Activated CD8-positive, alpha-beta memory T cell treated with anti-CD3 and anti-CD28 coated beads, Interleukin-2, amount 10 ng/mL, durations not matched to agents 7 days and 5 days (primary cell): ENCODE measurements at places on chromosomes 12 and 14. TPM values are rescaled to one million over a fixed set of nuclear protein-coding genes. Genes with fewer than 3 reads are reported as not detected.

Gene EID3
- 7.1 TPM for total RNA-seq

DNA sequence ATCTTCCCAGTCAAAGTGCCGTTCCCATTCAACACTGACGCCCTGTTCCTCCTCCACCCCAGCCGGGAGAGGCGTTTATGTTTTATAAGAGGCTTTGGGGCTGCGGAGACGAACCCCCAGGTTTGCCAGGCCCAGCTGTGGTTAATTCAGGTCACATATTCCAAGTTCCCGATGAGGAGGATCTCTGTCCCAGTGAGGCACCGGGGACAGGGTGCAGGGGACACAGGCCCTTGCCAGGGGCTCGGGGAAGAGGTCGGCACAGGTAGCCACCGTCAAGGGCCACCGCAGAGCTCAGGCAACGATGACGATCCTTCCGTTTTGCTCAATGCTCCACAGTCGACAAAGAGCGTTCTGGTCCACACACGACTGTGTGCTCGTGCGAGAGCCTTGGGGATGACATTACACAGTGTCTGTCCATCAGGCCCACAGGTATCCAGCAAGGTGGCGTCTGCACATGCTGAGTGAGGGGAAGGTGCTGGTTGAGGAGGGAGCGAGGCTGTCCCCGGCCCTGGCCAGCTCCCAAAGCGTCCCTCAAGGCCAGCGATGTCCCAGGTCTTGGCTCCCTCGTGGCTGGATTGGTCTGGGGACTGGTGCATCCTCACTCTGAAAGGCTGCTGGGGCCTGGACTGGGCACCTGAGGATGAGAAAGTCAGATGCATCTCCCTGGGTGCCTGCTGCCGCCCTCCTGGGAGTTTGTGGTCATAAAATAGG is 189.2 kb upstream of the C14orf180 start:
- peak; percentile 26 for DNase-seq

Gene MEG3
- not detected for total RNA-seq

Gene CDK2
- total RNA-seq, result 146 TPM

DNA sequence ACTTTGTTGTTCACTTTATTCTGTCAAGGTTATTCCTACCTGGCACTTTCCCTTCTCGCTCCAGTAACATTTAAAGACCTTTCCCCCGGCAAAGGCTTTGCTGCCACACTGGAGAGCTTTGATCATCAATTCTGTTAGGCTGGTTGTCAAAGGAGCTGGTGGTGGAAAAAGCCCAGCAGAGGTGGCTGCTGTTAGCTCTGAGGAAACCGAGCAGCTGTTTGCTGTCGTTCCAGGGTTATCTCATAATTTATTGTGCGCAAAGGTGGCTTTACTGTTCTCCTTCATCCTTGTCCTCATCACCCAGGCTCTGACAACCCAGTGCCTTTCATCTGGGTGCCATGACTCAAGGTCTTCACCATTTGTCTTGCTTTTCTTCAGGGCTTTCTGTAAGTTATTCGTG is 38.2 kb upstream of the CRADD start:
- no peak for DNase-seq

DNA sequence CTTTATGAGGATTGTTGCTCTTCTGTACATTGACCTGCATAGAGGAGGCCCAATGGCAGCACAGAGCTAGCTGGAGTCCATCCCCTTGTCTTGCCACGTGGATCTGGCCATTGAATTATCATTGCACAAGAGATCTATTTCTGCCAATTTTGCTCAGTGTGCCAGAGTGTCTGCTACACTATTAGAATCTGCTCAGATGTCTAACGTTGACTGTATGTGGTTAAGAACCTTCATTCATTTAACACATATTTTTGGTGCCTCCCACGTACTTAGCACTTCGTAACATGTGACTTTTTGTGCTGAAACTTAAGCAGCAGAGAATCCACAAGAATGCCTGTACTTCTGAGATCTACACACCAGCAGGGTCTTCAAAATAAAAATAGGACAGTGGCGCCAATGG is 166.0 kb upstream of the VASH1 start:
- no peak for DNase-seq

Gene KRT74
- not detected for total RNA-seq

Gene GALNT6
- 47.9 TPM for total RNA-seq

GRCh38 chr14:23512156-23512555 is 39.4 kb downstream of the ZFHX2 start:
- DNase-seq, result no peak

Gene NXPH4
- total RNA-seq, result 0.68 TPM

GRCh38 chr12:6684609-6685008 is 4.6 kb downstream of the ZNF384 start:
- DNase-seq, result peak; percentile 69

DNA sequence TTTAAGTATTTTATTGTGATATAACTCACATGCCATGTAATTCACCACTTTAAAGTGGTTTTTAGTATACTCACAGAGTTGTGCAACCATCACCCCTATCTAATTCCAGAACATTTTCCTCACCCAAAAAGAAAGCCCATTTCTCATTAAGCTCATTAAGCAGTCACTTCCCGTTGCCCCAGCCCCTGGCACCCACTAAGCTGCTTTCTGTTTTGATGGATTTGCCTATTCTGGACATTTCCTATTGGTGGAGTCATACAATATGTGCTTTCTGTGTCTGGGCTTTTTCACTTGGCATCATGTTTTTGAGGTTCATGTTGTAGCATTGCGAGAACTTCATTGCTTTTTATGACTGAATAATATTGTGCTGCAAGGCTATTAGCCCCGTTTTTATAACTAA is 66.0 kb downstream of the ARL6IP4 start:
- no peak for DNase-seq

Gene TCL1A
- not detected for total RNA-seq

Gene DPY19L2
- total RNA-seq, result 6.0 TPM
